Activated effector memory CD4-positive, alpha-beta T cell treated with anti-CD3 and anti-CD28 coated beads, Interleukin-2, amount 50 U/mL, for 16 hours (primary cell): ENCODE measurements at places on chromosomes 13 and 19.

DNA sequence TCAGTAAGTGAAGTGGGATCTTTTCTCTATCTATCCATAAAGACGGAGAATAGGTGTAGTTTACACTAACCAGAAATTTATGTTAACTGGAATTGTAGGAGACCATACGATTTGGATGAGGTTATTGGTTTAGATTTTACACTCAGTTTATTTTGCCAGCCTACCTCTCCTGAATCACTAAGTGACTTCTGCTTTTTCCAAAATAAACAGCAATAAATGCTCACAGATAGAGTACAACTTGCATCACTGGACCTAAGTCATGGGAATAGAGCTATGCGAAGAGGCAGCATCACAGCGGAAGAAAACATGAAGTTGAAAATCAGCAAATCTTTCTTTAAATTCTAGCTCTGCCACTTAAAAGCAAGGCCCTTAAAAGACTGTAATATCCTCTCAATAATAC, 781.0 kb downstream of the LIG4 start:
- no peak for DNase-seq

DNA sequence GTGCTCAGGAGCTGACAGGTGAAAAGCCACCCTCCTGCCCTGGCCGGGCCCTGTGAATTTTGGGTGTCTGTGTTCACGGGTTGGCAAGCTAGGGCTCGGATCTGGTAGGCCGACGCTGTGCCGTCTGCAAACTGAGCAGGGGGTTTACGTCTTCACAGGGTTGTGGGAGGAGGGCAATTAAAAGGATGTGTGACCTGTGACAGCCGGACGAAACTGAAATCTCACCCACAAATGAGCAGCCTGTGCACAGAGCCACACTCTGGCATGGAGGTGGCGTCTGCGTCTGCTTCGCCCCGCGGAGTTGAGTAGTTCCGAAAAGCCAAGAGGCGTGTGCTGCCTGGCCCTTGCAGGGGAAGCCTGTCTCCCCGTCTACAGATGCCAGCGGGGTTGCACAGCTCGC, 117.3 kb downstream of the KDM4B start:
- no peak for DNase-seq

- DNase-seq: no peak
Observed at GRCh38 chr13:92179223-92179622, 780.8 kb downstream of the GPC5 start.

GRCh38 chr19:48554385-48555091, 2.6 kb downstream of the SULT2B1 start:
- no peak for DNase-seq

- DNase-seq: no peak
Observed at GRCh38 chr19:4279530-4280422, 710 bp downstream of the SHD start.

GRCh38 chr13:27522847-27523246, 72.5 kb upstream of the MTIF3 start:
- DNase-seq: no peak

GRCh38 chr13:113888701-113889330, 24.9 kb upstream of the GAS6 start:
- peak; percentile 38 for DNase-seq

DNA sequence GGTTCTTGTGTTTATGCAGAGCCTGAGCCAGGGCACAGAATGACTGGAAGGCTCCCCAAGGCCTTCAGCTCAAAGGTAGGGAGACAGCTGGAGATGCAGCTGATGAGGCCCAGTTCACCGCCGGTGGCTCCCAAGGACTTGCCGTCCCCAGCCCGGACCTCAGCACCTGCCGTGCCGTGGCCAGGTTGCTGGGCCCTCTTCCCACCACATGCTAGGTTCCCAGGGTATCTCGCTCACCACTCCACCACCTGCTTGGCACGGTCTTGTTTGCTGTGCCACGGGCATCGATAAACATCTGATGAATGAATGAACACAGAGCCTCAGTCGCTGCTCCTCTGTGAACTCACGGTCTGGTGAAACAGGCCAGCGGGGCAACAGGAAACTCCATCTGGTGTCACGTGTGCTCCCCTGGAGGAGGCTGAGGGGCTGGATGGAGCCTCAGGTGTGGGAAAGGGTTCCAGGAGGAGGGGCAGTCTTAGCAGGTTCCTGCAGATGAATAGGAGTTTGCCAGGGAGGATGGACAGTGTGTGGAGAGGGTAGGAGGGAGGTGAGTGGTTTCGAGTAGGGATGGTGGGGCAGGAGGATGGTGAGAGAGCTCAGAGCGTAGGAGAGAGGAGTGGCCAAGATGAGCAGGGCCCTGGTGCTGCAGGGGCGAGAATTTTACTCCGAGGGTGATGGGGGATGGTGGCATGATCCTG, 3.6 kb upstream of the KLK14 start:
- peak; percentile 42 for DNase-seq

GRCh38 chr19:38057959-38058690, 151.1 kb downstream of the SIPA1L3 start:
- DNase-seq: no peak

GRCh38 chr19:41802770-41803169, 6.4 kb downstream of the CEACAM3 start:
- no peak for DNase-seq

- no peak for DNase-seq
Observed at GRCh38 chr19:31517224-31518180, 168.3 kb upstream of the TSHZ3 start.

- no peak for DNase-seq
Observed at GRCh38 chr13:27138457-27139093, 33.0 kb downstream of the USP12 start.

GRCh38 chr19:3944018-3944721, 11.3 kb downstream of the NMRK2 start:
- no peak for DNase-seq

DNA sequence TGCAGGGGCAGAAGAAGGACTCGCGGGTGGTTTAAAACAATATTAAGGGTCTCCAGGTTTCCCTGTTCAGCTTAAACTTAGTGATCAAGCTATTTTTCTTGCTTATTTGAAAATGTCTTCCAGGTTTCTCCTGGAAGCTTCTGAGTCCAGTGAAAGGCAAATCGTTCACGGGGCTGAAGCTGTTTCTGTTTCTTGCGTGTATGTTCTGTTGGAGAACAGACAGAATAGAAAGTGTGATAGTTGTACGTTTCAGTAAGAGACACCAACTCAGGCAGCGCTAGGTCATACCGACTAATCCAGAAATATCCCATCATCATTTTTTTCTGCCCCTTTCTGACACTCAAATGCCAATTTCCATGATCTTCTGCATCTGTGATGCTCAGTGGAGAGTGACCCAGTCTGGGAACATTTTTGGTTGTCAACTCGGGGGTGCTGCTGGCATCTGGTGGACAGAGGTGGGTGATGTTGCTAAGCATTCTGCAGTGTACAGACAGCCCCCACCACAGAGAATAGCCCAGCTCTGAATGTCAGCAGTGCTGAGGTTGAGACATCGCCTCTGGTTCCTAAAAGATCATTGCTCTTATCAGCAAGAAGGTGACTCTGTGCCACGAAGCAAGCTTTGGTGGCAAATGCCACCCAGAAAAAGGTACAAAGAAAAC, 4.3 kb downstream of the KLF2 start:
- peak; percentile 81 for DNase-seq

GRCh38 chr19:39199025-39199424, 2.3 kb downstream of the NCCRP1 start:
- DNase-seq: no peak

DNA sequence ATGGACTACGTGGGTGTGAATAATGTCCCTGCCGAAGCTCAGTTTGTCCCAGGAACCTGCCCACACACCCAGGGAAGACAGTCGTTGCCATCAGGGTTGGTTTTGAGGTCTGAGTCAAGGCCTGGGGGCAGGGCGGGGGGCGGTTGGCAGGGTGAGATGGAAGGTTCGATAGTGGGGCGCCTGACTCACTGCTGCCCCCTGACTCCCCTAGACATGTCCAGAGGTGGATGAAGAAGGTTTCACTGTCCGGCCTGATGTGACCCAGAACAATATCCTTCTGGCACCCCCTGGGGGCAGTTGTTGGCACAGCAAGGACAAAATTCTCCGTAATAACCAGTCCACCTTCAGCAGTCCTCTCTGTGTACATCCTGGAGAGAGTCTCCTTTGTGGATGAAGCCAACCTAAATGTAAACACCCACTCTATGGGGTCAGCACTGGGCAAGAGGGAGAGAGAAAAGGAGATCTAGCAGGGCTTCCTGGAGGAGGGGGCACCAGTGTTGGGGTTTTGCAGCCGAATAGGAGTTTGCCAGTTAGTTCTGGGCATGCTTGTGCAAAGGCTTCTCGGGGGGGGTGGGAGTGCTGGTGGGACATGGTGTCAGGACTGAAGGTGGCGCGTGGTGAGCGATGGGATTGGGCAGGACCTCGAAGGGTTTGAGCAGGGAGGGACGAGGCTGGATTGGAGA, 19.6 kb upstream of the B3GNT3 start:
- DNase-seq: peak; percentile 77

- no peak for DNase-seq
Observed at GRCh38 chr19:35731779-35732405, 10.4 kb downstream of the IGFLR1 start.

- DNase-seq: no peak
Observed at GRCh38 chr19:3646336-3647092, 19.9 kb upstream of the CACTIN start.

- DNase-seq: no peak
Observed at GRCh38 chr13:83221256-83221655, 661.0 kb downstream of the SLITRK1 start.

DNA sequence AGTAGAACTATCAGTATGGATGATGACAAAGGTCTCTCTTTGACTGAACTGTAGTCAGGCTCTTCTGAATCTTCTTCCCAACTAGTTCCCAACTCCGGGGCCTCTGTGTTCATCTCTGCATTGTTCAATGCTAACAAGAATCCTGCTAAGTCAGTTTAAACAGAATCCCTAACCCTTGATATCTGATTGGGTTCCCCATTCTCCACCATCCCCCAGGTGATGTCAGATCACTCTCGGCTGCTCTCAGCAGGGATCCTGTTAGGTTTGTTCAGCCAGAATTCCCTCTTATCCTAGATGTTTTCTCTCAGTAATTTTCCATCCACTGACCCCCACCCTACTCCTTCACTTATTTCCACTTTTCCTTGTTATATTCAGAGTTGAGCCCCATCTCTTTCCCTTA, 223.6 kb downstream of the RGCC start:
- DNase-seq: no peak

GRCh38 chr19:42280815-42281145, 11.7 kb downstream of the CIC start:
- no peak for DNase-seq

DNA sequence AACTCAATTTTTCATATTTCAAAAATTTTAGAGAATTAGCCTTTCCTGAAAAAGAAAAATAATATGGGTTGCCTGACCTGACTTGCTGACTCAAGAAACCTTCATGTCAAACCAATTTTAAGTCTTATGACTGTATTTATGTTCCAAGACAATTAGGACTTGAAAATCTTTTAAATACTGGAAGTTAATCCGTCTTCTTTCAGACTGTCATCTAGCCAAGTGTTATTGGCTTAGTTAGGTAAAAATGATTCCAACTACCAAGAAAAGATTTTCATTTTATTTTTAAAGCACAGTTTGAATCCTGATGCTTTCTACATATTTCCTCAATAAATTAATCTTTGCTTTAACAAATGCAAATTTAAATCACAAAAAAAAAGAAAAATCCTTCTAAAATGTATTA, 337.6 kb downstream of the SLITRK6 start:
- DNase-seq: no peak

DNA sequence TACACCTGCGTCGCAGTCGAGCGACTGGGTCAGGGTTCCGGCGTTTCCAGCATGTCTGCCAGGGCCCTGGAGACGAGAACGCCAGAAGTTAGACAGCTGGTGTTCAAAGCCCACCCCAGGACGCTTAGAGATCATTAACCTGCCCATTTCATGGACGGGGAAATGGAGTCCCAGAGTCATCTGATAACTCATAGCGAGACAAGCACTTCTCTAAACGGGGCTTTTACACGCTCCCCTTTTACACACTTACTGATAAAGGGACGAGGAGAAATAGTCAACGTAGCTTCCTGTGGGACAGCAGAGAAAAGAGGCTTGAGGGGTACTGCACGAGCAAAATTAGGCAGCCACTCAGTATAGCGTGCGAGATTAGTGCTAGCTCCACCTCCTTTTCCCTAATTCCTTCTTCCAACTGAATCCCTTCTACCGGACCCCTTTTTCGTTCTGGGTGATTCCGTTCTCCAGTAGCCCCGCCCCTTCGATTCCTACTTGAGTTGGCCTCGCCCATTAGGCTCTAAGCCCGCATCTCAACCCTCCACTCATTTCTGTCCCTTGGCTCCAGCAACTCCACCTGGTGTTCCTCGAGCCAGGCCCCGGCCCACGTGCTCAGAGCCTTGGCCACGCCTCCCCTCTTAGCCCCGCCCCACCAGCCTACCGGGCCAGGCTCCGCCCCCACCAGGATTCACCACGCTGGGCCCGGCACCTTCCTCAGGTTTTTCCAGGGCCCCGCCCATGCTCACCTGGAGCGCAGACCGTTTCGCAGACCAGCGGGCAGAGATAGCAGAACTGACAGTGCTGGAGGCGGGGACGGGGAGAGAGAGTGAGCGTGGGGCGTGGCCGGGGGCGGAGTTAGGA, 3.7 kb downstream of the HRC start:
- peak; percentile 78 for DNase-seq

DNA sequence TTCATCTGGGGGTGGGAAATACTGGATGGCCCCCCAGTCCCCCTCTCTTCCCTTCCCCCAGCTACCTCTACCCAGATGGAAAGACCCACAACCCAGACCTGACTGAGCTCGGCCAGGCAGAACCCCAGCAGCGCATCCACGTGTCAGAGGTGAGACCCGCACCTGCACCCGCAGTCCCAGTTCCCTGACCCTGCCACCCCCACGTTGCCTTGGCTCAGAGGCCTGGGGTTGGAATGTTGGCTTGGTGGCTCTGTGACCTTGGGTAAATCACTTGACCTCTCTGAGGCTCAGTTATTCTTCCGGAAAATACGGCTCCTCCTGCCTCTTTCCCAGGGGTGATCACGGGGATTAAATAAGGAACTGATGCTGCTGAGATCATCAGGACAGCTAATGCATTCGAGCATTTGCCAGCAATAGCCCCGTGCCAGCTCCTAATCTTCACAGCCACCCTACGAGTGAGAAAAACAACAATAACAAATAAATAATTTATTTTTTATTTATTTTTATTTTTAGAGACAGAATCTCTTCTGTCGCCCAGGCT, 12.3 kb downstream of the CBLC start:
- no peak for DNase-seq

DNA sequence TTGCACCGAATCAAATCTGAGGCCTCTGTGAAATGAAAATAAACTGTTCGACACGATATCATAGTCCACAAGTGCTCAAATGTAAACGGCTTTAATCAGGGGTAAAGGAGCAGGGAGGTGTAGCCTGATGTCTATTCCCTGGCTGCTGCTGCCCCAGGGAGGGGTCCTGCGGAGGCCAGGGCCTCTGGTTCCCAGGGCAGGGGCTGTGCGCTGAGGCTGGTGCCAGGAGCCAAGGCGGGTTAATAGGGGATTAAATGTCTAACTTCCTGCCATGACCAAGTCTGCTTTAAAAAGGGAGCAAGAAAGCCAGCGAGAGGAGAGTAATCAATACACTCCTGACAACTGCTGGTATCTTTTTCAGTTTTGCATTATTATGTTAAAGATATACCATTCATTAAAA, 59.4 kb downstream of the ZNF536 start:
- no peak for DNase-seq

- DNase-seq: no peak
Observed at GRCh38 chr13:36829753-36830152, 10.7 kb downstream of the RFXAP start.
